BJ (cell line): ENCODE measurements at places on chromosomes 11 and 22. TPM values are rescaled to one million over a fixed set of nuclear protein-coding genes. Genes with fewer than 3 reads are reported as not detected.

DNA sequence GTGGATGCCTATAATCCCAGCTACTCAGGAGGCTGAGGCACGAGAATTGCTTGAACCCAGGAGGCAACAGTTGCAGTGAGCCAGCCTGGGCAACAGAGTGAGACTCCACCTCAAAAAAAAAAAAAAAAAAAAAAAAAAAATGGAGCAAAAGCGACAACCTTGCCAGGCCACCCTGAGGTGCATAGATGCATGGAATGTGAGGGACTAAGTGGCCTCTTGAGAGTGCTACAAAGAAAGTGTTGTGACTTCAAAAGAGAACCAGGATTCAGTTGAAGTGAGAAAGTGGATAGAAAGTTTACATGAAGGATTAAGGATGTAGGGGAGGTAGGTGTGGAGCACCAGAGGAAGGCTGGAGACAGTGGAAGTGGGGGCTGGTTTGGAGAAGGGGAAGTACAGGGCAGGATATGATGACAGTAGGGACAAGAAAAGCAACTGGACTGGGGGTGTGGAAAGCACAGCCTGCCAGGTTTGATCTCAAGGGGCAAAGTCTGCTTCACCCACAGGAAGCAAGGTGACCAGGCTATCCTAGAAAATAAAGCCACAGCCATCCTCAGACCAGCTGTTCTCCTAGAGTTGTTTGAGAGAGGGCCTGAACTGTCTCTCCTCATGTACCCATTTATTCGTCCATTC lies 36.0 kb upstream of the OLFML1 start:
- DNase-seq, result no peak

GRCh38 chr11:118980191-118980881 lies 8.8 kb downstream of the FOXR1 start:
- no peak for DNase-seq

GRCh38 chr22:45422237-45422983 lies 8.9 kb downstream of the RIBC2 start:
- DNase-seq, result no peak

DNA sequence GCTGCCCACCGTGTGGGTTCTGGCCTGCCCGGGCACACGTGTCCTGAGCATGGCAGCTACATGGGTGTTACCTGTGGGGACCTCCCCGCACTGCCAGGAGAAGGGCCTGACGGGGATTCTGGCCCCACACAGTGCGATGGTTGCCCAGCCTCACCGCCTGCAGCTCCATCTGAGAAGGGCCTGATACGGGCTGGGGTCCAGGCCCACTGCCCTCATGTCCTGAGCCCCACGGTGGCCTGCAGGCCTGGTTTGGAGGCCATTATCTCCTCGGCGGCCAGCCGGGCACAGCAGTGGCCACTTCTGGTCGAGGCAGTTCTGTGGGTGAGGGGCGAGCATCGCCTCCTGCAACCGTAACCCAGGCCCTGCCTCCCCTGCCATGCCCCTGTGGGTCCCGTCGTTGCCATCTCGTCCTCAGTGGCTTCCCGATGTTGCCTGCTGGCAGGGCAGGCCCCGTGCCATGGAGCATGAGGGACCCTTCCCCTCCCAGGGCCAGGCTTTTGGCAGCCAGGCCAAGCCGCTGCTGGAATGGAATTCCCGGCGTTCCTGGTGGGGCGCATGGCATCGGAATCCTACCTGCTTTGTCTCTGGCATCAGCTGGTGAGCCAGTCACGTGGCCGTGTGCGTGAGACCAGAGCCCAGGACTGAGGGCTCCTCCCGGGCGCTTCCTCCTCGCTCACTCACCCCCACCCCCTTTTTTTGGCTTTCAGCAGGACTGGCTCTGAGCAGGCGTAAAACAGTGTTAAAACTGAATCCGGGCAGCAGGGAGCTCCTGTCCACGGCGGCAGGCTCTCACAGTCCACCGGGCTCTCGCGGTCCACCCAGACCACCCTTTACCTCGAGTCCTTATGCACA lies 71.9 kb upstream of the PPARA start:
- DNase-seq, result no peak

Gene OR10D3
- not detected in 2 replicates for polyA plus RNA-seq

Gene KLHL35
- 1.7 and 3.1 TPM in 2 replicates for polyA plus RNA-seq

GRCh38 chr11:520428-521176 lies 13.6 kb upstream of the RNH1 start:
- DNase-seq, result no peak

- no peak for DNase-seq
These were observed 228.0 kb downstream of the AASDHPPT start for GRCh38 chr11:106305458-106305857.

Gene HTR3A
- not detected in 2 replicates for polyA plus RNA-seq

Gene FGF3
- not detected in 2 replicates for polyA plus RNA-seq

DNA sequence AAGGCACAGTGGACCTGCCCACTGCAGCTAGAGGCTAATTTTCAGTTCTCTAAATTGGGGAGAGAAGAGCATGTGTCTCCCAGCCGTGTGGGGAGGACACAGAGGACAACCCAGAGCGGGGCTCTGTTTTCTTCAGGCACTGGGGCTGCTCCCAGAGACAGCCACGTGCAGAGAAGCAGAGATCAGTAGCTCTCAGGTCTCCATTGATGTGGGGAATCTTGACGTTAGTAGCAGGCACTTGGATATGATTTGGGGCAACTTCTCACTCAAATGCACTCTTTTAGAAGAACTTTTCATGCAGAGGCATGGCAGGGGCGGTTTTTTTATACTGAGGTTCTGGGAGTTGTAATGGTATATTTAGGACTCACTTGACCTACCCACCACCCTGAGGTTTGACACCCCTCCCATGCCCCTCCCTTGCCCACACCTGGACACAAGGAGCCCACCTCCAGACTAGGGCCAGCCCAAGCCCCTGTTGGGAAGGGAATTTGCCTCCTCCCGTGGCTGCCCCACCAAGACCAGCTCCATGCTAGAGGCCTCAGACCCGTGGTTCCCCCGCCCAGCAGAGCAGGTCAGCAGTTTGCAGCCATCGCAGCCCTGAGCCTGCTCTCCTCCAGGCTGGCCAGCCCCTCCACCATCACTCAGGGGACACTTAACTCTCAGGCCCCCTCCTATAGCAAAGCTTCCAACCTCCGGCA lies 94.2 kb upstream of the RTL6 start:
- no peak for DNase-seq

- no peak for DNase-seq
These were observed 59.6 kb downstream of the ST14 start for GRCh38 chr11:130219148-130219547.
